ENCODE measurements at places on chromosomes 5 and 9.

- no peak for DNase-seq
These were observed 63.9 kb downstream of the KIAA1958 start for GRCh38 chr9:112550531-112550930.

DNA sequence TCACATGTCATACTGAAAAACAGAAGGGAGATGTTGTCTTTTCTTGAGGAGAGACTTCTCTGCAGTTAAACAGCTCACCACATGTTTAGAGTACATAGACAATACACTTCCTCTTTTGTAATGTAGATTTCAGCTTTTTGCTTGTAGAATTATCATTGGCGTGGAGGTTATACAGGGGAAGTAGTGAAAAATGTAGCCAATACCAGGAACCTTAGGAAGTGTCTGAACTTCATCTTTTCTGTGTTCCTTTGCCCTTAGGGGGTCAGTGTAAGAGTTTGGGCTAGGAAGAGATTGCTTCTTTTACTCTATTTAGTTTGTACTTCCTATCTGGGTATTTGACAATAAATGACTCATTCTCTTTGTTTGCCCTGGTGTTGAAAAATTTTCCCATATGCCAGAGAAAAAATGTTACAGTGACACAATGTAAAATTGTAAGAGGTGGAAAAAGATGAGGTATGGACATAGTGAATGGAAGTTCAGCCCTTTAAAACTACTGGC lies 21.0 kb upstream of the CDKN2B start:
- DNase-seq = no peak

GRCh38 chr5:43305948-43306565 lies 7.2 kb downstream of the HMGCS1 start:
- no peak for DNase-seq

- no peak for DNase-seq
These were observed 56.1 kb upstream of the GLRX start for GRCh38 chr5:95878417-95879323.

GRCh38 chr5:172670005-172670402 lies 28.9 kb downstream of the NEURL1B start:
- no peak for DNase-seq

GRCh38 chr9:88300556-88300955 lies 87.7 kb upstream of the SPIN1 start:
- DNase-seq = no peak

DNA sequence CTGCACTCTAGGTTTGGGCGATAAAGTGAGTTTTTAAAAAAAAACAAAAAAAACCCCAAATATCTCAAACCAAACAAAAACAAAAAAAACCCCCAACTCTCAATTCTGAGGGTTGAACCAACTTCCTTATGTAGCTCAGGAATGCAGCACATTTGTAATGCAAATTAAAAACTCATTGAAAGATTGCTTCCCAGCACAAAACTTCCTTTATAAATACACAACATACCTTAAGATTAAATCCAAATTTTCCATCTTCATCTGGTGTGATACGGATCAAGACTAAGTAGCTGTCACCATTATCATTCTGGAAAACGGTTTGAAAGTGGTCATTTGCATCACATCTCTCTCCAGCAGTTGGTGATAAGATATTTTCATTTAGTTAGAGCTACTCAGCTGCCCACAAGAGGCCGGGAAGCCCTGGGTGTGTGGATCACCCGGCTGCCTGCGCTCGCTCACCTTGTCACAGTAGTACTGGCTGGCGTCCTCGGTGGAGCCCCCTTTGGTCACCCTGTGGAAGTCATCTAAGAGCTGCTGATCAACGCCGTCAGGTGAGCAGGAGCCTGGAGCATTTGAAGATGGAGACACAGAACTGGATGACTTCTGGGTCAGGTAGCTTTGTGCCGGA lies 88.2 kb downstream of the PTPN3 start:
- DNase-seq = no peak
